ENCODE measurements at places on chromosomes 13 and 19. TPM values are rescaled to one million over a fixed set of nuclear protein-coding genes. Genes with fewer than 3 reads are reported as not detected.

ERICH4 gene
- total RNA-seq: not detected

OR7C1 gene
- not detected for total RNA-seq

PDX1 gene
- total RNA-seq: not detected

PDS5B gene
- 14.7 TPM for total RNA-seq

PDE4C gene
- 1.4 TPM for total RNA-seq

UTP14C gene
- 15.0 TPM for total RNA-seq
